ENCODE measurements at places on chromosomes 1 and 21. TPM values are rescaled to one million over a fixed set of nuclear protein-coding genes. Genes with fewer than 3 reads are reported as not detected.

- H3K36me3 ChIP-seq = no peaks in the 10 kb centered on the region
- DNase-seq = no peak
- no peak overlapping the region for H3K4me3 ChIP-seq
- no peaks in the 10 kb centered on the region for H3K4me1 ChIP-seq
- no peak overlapping the region for H3K27ac ChIP-seq
Observed at GRCh38 chr1:192839162-192840066, 30.6 kb downstream of the RGS2 start.

Gene ABCA4
- not detected for total RNA-seq

Gene P3R3URF
- not detected for total RNA-seq

DNA sequence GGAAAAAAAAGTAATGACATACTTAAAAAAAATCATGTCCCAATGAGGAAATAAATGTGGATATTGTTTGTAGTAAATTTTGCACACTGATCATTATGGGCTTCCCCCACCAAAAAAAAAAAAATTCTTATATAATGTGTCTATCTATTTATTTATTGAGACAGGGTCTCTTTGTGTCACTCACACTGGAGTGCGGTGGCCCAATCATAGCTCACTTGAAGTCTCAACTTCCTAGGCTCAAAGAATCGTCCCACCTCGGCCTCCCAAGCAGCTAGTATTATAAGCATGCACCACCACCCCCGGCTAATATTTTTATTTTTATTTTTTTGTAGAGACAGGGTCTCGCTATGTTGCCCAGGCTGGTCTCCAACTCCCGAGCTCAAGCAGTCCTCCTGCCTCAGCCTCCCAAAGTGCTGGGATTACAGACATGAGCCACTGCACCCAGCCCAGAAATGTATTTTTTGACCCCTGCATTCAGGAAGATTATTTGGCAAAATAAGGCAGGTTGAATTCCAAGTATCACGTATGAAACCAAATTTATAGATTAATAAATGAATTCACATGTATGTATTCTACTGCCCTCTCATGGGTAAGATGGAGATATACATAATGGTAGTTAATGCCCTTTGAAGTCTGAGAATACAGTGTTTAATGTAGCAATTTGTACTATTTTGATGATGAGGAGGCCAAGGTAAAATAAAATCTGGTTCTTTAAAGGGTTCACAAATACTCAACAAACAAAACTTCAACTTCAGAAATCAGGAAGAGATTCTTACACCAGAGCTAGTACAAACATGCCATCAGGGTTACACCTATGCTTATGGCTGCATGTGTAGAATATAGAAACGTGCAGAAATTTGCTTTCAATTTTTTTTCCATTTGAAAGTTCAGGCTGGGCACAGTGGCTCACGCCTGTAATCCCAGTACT is 1.4 kb upstream of the DENND2C start:
- no peak for DNase-seq
- peaks cover 10% of the 10 kb centered on the region for H3K4me1 ChIP-seq
- no peaks in the 10 kb centered on the region for H3K36me3 ChIP-seq
- peaks cover 31% of the 10 kb centered on the region for H3K27me3 ChIP-seq
- H3K27ac ChIP-seq = no peak overlapping the region
- no peak overlapping the region for H3K4me3 ChIP-seq

GRCh38 chr1:95113684-95114083 is 3.5 kb upstream of the TLCD4 start:
- H3K4me3 ChIP-seq = no peak overlapping the region
- peaks cover 9% of the 10 kb centered on the region for H3K4me1 ChIP-seq
- DNase-seq = no peak

Gene TTC24
- 0.38 TPM for total RNA-seq

Gene ADORA3
- 0.18 TPM for total RNA-seq

DNA sequence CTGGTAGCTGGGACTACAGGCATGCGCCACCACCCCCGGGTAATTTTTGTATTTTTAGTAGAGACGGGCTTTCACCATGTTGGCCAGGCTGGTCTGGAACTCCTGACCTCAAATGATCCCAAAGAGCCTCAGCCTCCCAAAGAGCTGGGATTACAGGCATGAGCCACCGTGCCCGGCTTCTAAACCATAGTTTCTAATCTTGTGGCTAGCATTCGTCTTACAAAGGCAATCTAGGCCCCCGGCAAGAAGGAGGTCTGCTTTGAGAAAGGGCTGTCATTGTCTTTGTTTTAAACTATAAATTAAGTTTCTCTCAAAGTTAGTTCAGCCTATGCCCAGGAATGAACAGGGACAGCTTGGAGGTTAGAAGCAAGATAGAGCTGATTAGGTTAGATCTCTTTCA is 10.3 kb upstream of the L1TD1 start:
- no peaks in the 10 kb centered on the region for H3K36me3 ChIP-seq
- H3K27ac ChIP-seq = no peak overlapping the region
- H3K4me1 ChIP-seq = no peaks in the 10 kb centered on the region
- peaks cover 8% of the 10 kb centered on the region for H3K27me3 ChIP-seq

DNA sequence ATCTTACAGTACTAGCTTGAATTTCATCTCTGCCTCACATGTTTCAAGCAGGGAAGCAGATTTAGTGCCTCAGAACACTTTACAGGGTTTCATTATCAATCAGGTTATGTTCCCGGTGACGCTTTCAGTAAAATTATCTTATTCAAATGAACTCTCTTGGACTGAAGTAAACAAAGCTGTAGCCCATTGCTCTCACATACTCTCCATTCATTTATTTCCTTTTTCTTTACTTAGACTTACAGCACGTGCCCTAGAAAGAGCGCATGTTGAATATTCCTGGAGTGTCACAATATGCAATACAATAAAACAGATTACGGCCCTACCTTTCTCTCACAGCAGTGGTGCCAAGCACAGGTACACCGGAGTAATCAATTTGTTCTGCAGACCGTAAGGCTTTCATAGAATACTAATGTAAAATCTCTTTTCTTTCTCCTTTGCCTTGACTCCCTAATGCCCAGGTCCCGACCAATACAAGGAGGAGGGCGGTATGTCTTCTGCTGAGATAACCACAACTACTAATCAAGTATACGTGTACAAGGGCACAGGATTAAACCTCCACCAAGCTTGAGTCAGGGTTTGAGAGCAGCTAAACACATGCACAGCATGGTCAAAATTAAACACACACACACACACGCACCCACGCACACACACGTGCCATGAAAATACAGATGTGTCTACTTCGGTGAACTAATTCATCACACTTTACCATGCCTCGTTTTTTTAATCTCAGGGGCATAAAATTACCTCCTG is 62.8 kb downstream of the NRIP1 start:
- no peak overlapping the region for H3K27ac ChIP-seq
- H3K4me3 ChIP-seq = no peak overlapping the region
- DNase-seq = no peak
- no peaks in the 10 kb centered on the region for H3K36me3 ChIP-seq
- no peaks in the 10 kb centered on the region for H3K27me3 ChIP-seq
- H3K4me1 ChIP-seq = peaks cover 31% of the 10 kb centered on the region

DNA sequence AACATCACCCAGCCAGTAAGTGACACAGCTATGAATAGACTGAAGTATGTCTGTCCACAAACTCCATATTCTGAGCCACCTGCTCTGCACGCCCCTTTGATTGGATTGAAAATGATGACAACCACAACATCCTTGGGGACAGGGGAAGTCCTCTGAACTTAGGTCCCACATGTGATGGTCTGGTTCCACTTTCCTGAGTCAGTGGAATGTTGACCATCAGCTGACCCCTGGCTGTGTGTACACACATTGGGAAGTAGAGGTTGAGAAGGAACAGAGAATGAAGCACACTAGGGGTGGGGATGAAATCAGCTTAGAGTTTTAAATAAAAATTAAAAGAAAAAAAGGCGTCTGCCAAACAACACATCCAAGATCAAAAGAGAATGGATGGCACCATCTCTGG is 8.0 kb upstream of the DISP3 start:
- DNase-seq = no peak
- H3K36me3 ChIP-seq = no peaks in the 10 kb centered on the region
- no peak overlapping the region for H3K27ac ChIP-seq

Gene ADAM30
- total RNA-seq = not detected

- no peaks in the 10 kb centered on the region for H3K27me3 ChIP-seq
- peaks cover 31% of the 10 kb centered on the region for H3K36me3 ChIP-seq
- no peaks in the 10 kb centered on the region for H3K4me1 ChIP-seq
- no peak overlapping the region for H3K27ac ChIP-seq
Observed at GRCh38 chr1:185112356-185112755, 44.4 kb downstream of the TRMT1L start.

Gene C1orf56
- 1.2 TPM for total RNA-seq

Gene ACTL8
- total RNA-seq = not detected

Gene SLC2A5
- 0.25 TPM for total RNA-seq

- H3K27ac ChIP-seq = no peak overlapping the region
- peaks cover 10% of the 10 kb centered on the region for H3K4me1 ChIP-seq
- H3K4me3 ChIP-seq = no peak overlapping the region
- DNase-seq = peak; percentile 15
Observed at GRCh38 chr1:227781314-227781930, 34.1 kb upstream of the PRSS38 start.

- no peak overlapping the region for H3K27ac ChIP-seq
- peaks cover 28% of the 10 kb centered on the region for H3K4me1 ChIP-seq
- DNase-seq = no peak
- no peak overlapping the region for H3K4me3 ChIP-seq
- peaks cover 44% of the 10 kb centered on the region for H3K36me3 ChIP-seq
- H3K27me3 ChIP-seq = no peaks in the 10 kb centered on the region
Observed at GRCh38 chr1:113745425-113745824, 13.9 kb downstream of the PHTF1 start.

GRCh38 chr1:236982380-236982779 is 21.9 kb downstream of the MT1HL1 start:
- no peak overlapping the region for H3K4me3 ChIP-seq
- no peaks in the 10 kb centered on the region for H3K36me3 ChIP-seq
- no peaks in the 10 kb centered on the region for H3K27me3 ChIP-seq
- H3K4me1 ChIP-seq = no peaks in the 10 kb centered on the region

Gene SIK1
- 3.4 TPM for total RNA-seq

Gene CHODL
- total RNA-seq = 0.15 TPM

Gene PLPPR5
- total RNA-seq = not detected

DNA sequence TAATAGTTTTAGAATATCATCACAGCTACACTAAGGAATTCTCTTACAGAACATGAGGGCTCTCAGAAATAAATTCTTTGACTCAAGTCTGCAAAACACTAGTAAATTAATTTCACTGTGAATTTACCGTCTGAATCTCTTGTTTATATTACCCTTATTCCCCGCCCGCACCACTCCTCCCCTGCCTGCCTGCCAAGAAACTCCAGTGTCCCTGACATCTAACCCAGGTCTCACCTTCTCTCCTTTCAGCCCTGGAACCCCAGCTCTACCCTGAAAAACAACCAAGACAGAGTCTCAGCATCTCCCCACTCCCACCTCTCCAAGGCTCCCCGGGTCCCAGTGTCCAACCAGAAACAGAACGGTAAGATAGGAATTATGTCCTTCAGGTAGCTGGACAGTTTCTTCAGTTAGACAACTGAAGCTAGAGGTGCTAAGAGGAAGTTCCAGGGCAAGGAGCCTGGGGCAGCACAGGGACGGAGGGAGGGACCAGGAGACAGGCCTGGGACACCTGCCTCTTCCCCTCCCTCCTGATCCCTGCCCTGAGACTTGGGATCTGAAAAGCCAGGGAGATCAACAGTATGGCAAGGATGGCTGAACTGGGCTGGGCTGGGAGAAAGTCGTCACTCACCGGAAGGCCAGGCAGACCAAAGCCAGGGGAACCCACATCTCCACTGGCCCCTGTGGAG is 15.4 kb downstream of the COL16A1 start:
- DNase-seq = no peak
- no peak overlapping the region for H3K4me3 ChIP-seq
- peaks cover 20% of the 10 kb centered on the region for H3K27me3 ChIP-seq
- H3K4me1 ChIP-seq = no peaks in the 10 kb centered on the region
- H3K27ac ChIP-seq = no peak overlapping the region

DNA sequence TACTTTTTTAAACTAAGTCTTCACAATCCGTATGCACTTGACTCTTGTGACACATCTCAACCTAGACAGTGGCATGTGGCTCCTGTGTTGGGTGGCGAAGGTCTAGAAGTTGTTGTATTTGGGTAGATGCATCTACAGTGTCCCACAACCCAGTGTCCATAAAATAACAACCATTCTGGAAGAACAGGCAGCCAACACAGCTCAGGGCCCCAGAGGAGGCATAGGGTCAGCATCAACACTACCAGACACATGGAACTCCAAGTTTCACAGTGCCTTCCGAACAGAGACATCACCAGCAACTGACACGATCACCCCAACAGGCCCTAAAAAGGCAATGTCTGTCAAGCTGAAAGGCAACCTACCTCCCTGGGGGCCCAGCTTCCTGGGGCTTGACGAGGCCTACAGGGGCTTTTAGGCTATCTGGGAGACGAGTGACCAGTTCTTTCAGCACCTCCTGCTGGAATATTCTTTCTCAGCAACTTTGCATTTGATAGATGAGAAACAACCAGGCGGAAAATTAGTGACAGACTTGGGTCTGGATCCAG is 5.6 kb downstream of the SH3BP5L start:
- H3K27ac ChIP-seq = no peak overlapping the region
- no peaks in the 10 kb centered on the region for H3K27me3 ChIP-seq
- H3K36me3 ChIP-seq = peaks cover 66% of the 10 kb centered on the region
- peaks cover 83% of the 10 kb centered on the region for H3K4me1 ChIP-seq
- DNase-seq = no peak

Gene FMO4
- total RNA-seq = 1.8 TPM

- peaks cover 53% of the 10 kb centered on the region for H3K36me3 ChIP-seq
- peaks cover 11% of the 10 kb centered on the region for H3K4me1 ChIP-seq
- H3K4me3 ChIP-seq = no peak overlapping the region
- H3K27me3 ChIP-seq = no peaks in the 10 kb centered on the region
- H3K27ac ChIP-seq = no peak overlapping the region
Observed at GRCh38 chr1:11989669-11990068, 9.4 kb downstream of the MFN2 start.

DNA sequence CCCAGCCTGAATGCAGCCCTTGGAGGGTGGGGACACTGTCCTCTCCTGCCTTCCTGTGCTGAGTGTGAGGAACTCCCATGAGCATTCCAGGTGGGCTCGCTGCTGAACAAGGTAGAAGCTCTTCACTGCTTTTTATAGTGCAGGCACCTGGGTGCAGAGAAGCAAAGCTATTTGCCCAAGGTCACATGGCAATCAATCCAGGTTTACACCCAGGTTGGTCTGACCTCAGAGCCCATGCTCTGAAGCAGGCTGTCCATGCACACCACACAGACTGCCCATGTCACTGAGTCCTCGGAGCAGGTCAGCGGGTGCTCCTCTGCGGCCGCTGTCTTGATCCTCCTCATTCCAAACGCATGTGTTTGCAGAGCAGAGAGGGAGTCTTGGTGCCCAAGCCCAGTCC is 323.4 kb upstream of the VAMP3 start:
- no peaks in the 10 kb centered on the region for H3K4me1 ChIP-seq
- no peak for DNase-seq
- H3K4me3 ChIP-seq = no peak overlapping the region
- no peaks in the 10 kb centered on the region for H3K36me3 ChIP-seq

Gene SLC45A3
- 0.18 TPM for total RNA-seq
